Activated CD8-positive, alpha-beta memory T cell treated with anti-CD3 and anti-CD28 coated beads for 24 hours (primary cell): ENCODE measurements at places on chromosomes 13 and 19.

DNA sequence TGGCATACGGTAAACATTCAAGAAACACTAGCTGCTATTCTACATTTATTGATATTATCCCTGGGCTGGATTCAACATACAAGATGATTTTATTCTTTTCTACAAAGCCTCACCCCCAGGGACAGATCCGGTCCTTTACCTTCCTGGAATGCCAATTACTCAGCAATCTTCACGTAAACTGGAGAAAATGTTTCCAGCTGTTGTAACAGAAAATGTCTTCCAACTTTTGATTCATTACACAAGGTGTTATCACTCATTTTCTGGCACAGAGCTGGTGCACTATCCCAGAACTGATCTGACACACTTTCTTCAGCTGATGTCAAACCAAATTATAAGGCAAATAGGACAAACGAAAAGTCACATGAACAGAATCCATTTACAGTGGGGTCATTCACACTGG lies 33.1 kb downstream of the DCLK1 start:
- no peak for DNase-seq

DNA sequence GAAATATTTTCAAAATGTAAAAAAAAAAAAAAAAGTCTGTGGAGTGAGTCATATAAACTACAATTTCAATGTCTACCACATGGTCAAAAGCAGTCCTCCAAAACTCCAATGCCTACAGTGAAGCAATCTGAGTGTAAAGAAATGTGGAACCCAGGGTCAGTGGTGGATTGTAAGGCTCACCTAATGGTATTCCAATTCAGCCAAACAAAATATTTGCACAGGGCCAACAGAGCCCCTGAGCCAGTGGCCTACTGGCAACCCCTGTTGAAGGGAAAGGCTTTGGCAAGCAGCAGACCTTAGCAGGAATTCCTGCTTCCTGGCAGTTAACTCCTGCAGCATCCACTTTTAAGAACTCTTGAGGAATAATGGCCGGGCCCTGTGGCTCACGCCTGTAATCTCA lies 3.4 kb downstream of the DNMT1 start:
- no peak for DNase-seq

DNA sequence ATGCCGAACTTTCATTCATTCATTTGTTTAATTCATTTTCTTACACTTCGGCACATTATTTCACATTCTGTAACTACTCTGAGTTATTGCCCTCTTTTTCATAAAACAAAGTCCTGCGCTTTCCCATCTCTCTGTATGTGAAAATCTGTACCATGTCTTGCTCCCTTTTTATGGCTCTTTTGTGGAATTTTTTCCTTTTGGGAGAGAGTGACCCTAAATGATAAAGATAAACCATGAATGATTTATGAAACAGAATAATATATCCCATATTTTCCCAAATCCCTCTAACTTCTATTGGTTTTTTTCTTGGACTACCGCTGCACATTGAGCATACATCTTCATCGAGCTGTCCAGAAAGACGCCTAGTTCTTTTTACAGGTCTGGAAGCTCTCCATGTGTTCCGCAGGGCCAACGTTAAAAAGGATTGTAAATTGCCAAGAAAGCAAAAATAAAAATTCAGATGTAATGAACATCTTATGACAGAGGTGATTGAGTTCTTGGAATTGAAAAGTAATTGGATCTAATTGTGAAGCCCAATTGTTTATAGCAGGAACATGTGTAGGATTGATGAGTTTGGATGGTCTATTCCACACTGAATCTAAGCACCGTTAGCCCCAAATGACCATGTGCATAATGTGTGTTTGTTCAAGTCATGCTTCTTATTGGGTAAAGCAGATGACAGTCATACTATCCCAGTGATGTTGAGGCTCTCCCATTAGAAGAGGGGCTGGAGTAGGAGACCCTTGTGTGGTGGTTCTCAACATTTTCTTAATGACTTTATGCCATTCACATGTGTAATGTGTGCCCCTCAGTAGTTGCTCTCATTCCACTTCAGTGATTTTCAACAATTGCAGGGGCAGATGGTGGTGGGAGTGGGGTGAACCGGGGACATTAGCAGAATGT lies 378.9 kb downstream of the DLEU7 start:
- DNase-seq: no peak

GRCh38 chr13:50626101-50626547 lies 217.4 kb downstream of the DLEU7 start:
- no peak for DNase-seq

DNA sequence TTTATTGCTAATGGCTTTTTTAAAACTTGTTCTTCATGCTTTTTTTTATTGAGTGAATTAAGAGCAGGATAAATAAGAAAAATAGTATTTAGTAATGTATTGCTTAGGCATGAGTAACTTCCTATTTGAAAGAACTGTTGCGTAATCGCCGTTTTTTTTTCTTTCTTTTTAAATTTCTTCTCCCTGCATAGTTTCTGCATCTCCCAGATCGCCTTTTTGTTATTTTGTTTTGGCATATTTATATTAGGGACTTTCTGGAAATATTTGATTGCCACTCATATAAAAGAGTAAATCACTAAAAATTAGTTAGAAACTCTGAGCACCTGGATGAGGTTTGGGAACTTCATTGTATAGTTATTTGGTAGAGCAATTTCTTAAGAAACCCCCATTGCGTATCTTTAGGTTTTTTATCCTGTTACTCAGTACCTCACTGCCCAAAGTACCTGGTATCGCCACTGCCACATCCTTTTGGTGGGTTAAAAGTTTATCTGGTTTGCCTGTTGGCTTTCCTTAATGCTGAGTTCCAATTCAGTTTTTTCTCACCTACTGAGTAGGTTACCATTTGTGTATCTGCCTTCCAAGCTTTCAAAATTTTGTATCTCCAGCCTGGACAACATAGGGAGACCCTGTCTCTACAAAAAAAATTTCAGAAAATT lies 36.2 kb upstream of the LPAR6 start:
- no peak for DNase-seq

GRCh38 chr13:20371825-20372224 lies 139.7 kb upstream of the GJB6 start:
- DNase-seq: peak; percentile 15

DNA sequence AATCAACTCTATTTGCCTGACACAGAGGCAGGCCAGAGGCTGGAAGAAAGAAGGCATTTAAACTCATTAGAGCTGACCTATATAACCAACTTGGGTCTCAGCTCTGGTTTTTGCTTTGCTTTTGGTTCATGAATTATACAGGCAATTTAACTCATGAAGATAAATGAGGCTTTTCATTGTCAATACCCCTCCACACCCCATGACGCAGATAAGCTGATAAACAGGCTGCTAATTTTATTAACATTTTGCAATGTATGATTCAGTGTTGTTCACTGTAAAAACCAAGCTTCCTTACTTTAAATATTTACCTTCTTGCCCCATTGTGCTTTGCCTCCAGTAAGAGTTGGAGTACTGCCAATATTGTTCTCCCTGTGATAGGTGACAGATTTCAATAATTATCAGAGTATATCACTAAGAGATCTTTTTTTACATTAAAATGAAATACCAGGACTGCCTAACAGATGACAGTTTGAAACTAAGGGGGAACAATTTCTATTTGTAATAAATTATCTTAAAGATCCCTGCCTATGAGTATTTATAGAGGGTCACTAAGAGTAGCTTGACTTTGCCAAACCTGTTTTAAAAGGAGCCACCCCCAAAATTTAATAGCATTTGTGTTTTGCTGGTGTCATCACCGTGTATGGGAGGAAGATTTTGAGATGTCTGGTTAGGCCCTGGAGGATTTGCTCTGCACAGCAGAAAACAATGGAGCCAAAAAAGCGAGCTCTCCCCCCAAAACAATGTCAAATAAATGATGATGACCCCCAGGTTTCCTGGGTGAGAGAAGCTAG lies 472.7 kb upstream of the NBEA start:
- DNase-seq: no peak

DNA sequence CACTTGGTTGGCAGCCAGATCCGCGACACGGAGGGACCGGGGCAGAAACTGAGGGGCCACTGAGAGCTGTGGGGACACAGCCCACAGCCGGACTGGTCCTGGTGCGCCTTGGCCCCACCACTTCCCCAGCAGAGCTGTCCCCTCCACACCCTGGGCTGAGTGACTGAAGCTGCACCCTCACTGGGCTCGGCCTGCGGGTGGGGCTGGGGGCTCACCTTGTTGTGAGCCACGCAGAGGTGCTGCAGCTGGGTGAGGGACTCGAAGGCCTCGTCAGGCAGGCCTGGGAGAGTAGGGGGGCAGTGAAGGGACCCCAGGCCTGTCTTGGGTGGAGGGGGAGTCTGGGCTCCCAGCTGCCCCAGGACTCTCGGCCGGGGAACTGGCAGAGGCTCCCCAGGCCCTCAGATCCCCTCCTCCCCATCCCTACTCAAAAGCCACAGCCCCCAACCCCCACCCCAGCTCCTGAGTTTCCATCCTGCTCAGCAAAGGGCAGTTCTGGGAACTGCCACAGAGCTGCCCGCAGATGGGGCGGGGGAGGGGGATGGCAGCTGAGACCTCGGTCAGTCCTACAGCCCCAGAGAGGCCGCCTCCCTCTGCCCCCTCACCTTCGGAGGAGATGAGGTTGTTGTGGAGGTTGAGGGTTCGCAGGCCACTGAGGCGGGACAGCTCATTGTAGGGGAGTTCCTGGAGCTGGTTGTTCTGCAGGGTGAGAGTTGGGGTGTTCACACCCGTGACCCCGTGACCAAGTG lies 2.3 kb downstream of the PODNL1 start:
- no peak for DNase-seq

GRCh38 chr19:14078411-14078810 lies 5.8 kb downstream of the MISP3 start:
- no peak for DNase-seq

- DNase-seq: no peak
Measured at GRCh38 chr13:75050419-75051046, 431.4 kb downstream of the TBC1D4 start.

DNA sequence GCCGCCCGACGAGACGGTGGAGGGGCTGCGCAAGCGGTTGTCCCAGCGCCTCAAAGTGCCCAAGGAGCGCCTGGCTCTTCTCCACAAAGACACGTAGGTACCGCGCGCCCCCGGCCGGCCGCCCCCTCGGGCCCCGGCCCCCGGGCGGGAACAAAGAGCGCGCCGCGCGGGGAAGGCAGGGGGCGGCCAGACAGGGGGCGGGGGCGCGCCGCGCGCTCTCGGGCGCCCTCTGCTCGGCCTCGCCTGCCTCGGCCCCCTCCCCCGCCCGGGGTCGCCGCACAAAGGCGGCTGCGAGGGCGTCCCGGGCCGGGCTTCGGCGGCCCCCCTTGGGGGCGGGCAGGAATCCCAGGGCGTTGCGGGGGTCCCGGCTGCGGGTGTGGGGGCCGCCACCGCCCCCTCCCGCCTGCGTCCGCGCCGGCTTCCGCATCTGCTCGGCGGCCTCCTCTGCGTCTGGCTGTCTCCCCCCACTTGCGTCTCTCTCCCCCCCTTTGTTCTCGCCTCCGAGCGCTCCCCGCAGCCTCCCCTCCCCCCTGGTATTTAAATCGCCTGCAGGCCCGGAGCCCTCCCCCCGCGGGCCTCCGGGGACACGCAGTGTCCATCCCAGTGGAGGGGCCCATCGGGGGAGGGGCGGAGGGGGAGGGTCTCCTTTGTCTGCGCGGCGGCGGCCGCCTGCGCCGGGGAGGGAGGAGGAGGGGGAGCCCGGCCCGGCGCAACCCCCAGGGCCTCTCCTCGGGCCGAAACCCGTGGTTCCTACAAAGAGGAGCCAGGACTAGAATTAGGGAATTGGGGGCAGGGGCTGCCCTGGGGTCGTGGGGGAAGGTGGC lies 2.3 kb downstream of the MIDN start:
- peak; percentile 74 for DNase-seq

GRCh38 chr19:38731654-38732301 lies 12.5 kb downstream of the CAPN12 start:
- DNase-seq: no peak

DNA sequence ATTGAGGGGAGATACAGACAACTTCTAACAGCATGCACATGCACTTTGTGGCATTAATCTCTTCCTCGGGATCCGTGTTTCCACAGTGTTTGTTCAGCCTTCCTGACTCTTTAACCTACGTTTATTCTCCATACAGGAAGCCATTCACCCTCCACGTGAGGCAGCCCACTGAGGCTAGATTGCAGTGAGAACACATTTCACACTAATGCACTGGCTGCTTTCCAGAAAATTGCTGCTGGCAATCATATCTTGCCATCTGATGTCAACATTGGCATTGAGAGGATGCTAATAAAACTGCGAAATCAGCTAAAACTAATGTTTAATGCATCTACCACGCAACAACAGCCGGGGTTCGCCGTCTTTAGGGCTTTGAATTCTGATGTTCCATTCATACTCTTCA lies 30.0 kb downstream of the DCLK1 start:
- no peak for DNase-seq

DNA sequence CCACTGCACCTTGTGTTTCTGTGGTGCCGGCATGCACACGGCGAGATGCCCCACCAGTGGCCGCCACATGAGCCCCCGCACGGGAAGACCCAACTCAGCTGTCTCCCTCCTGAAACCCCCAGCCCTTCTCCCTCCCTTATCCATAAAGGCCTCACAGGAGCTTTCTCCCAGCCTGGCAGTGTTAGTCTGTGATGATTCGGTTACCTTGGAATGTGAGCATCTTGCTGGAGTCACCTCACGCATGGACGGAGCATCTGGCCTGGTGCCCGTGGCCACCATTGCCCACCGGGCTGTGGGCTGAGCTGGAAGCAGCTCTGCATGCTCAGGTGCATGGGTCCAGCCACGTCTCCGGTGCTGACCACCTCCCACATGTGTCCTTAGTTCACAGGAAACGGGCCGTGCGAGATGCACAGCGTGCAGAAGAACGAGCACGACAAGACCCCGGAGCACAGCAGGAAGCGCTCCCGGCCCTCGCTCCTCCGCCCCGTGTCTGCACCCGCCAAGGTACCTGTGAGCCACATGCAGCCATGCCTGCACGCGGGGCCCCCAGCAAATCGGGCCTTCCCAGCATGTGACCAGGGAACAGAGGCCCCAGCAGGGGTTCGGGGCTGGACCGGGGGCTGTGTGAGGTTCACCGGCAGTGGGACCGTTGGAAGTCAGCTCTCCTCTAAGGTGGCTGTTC lies 22.0 kb downstream of the SIN3B start:
- DNase-seq: no peak

DNA sequence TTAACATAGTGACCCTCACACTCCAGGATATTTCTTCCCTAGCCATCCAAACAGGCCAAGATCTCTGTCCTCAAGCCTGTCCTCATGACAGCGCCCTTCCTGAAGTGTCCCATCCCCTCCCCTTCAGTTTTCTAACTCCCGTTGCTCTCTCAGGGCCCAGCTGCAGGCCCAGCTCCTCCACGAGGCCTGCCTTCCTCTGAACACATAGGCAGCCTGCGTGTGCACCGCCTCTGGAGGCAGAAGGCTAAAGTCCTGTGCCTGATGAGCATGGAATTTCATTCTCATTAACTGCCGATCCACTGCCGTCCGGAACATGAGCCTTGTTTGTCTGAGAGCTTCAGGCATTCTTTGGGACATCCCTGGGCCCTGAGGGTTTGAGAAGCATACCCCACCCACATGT lies 306.4 kb downstream of the DCLK1 start:
- DNase-seq: no peak

DNA sequence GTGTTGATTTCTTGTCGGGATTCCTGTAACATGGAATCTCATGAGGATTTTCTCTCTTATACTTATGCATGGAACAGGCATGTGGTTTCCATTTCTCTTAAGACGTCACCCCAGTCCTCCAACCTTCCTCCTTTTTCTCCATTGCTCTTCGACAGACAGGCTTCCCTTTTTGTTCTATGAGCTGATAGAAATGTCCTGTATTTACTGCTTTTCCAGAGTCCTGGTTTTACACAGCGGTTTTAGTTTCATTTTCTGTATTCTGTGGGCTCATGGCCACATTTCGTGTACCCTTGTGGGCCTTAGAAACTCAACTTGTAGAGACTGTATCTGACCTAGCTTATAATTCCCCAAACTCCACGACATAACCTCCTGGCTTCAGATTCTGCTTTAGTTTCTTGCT lies 113.1 kb downstream of the PAN3 start:
- DNase-seq: no peak

GRCh38 chr19:50663482-50663790 lies 14.2 kb downstream of the C19orf81 start:
- no peak for DNase-seq
